ENCODE measurements at places on chromosomes 6 and 20.

- DNase-seq, result peak; percentile 61
These were observed 42.6 kb downstream of the TRIM27 start for GRCh38 chr6:28880894-28881780.

DNA sequence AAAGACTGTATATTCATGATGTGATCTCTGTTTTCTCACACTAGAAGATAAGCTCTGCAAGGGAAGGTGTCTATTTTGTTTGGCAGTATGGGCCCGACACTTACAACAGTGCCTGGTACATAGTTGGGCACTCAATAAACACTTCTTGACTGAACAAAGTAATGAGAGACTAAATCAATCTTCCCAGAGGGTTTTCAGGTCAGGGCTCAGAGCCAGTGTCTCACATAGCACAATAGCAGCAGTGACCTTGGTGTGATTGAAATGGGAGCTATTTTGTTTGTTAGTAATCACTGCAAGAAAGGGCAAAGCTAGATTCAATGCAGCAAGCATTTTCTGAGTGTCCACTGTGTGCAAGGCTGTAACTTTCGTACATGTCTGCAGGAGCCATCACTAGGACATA lies 26.4 kb upstream of the GCM1 start:
- no peak for DNase-seq

DNA sequence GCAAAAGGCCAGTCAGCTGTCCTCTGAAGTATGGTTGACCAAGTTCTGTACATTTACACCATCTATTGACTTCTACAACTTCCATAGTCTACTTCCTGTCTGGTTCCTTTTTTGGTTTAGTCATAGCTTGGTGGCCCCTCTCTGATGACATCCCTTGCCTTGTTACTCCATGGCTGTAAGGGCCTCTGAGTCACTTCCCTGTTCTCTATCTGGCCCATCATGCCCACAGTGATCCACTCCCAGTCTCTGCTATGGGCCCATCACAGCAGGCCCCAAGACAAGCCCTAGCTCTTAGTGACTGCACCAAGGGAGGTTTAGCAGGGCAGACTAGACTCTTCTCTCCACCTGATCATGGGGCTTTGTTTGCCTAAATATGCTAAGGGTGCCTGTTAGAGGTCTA lies 441.6 kb downstream of the HACE1 start:
- DNase-seq, result no peak

GRCh38 chr20:19992996-19993908 lies 23.9 kb upstream of the NAA20 start:
- no peak for DNase-seq

- no peak for DNase-seq
These were observed 216.9 kb downstream of the GMDS start for GRCh38 chr6:2028457-2029038.

DNA sequence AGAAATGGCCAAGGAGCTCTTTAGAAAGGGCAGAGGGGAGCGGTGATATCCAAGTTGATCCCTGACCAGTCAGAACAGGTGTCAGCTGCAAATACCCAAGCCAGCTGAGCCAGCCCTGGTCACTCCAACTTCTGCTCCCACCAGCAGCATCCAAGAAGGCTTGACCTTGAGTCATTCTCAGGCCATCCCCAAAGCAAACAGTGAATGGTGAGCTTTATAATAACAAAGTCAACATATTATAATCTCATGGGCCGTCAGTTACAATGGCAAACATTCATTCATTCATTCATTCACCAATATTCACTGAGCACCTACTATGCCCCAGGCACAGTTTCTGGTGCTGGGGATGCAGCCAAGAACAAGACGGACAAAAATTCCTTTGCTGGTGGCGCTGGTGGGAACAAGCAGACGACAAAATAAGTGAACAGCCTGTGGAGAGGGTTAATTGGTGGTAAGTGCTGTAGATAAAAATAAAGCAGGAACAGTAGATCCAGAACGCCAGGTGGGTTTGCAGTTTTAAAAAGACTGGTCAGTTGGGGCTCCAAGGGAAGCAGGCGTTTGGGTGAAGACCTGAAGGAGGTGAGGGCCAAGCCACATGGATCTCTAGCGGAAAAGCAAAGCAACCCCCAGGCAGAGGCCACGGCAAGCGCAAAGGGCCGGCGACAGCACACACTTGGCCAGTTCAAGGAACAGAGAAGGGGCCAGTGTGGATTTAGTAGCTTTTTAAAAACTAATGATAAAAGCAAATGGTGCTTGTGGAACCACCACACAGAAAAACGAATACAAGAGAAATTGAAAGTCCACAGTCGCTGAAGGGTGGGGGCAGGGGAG lies 131.8 kb upstream of the PTPN1 start:
- no peak for DNase-seq

- DNase-seq, result no peak
These were observed 76.9 kb downstream of the SYNDIG1 start for GRCh38 chr20:24546232-24546892.

All from left ventricle myocardium inferior (tissue), 1 donor.